Activated CD4-positive, alpha-beta T cell treated with anti-CD3 and anti-CD28 coated beads for 36 hours (primary cell): ENCODE measurements at places on chromosomes 2 and 18.

GRCh38 chr2:67686254-67686653 lies 289.1 kb downstream of the ETAA1 start:
- DNase-seq, result no peak

- DNase-seq, result peak; percentile 41
Observed at GRCh38 chr2:105768961-105769452, 24.3 kb downstream of the NCK2 start.

- DNase-seq, result no peak
Observed at GRCh38 chr2:214995409-214995808, 143.0 kb downstream of the ABCA12 start.

DNA sequence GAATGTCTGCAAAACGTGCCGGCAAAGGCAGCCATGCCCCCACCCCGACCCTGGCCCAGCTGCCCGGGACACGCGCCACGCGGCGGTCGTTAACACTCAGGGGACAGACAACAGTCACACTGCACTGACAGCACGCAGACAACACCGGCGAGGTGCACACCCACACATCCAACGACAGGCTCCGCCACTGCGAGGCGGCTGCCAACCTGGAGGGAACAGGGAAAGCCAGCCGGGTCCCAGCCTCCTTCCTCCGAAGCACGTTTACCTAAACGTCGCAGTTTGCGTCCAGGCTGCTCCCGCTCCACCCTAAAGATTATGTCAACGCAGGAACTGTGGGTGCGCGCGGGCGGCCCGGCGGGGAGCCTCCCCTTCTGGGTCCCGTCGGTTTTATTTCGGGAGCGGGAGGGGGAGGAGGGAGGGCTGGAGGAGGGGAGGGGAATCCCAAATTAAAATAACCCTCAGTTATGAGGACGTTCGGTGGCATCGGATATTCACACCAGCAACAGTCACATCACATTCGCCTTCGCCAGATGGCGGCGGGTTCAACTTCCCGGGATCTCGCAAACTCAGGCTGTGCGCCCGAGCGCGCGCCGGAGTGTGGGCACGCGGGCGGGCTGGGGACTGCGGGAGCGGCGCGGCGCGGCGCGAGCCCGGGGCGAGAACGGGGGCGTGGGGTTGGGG lies 644 bp downstream of the PTGR3 start:
- peak; percentile 74 for DNase-seq

GRCh38 chr2:175843625-175844024 lies 158.4 kb downstream of the LNPK start:
- no peak for DNase-seq

DNA sequence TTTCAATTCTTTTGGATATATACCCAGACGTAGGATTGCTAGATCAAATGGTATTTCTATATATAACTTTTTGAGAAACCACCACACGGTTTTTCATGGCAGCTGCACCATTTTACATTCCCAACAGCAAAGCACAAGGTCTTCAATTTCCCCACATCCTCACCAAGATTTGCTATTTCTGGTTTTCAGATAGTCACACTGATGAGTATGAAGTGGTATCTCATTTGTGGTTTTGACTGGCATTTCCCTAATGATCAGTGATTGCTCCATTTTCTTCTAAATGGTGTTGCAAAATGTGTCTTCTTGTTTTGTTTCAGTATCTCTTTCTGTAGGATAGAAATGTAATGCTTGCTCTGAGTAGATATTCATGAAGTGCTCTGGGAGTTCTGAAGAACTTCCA lies 52.0 kb downstream of the ANKRD44 start:
- DNase-seq, result no peak

- DNase-seq, result no peak
Observed at GRCh38 chr2:105442721-105443120, 43.9 kb upstream of the FHL2 start.

DNA sequence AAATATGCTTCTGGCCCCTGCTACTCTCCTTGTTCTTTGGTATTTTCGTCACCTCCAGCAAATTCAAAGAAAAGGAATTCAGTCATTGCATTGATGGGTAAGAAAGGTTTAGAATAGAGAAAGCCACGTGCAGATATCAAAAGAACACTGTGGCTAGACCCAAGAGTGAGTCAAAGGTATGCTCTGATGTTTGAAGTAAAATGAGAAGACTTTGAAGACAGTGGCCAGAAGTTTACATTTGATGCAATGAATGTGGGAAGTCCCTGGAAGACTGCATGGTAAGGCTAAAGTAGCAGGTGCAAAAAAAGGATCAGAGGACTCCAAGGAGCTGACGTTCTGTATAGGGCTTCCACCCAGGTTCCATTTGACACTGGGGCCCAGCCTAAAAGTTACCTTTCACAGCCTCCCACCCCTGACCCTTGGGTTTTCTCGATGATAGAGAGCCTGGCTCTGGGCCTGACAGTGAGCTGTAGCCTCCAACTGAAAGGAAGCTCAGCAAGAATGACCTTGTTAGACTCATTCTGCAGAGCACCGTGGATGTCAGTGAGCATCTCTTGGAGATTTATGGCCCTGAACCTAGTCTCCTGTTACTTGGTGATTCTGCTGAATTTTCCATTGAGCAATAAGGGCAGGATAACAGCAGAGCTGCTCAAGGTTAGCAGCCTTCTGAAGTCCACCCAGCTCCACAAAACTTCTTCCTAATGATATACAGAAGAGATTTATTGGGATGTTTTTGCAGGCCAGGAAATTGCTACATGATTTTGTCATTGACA lies 223.7 kb upstream of the RBBP8 start:
- no peak for DNase-seq
